ENCODE measurements at places on chromosomes 4 and X.

DNA sequence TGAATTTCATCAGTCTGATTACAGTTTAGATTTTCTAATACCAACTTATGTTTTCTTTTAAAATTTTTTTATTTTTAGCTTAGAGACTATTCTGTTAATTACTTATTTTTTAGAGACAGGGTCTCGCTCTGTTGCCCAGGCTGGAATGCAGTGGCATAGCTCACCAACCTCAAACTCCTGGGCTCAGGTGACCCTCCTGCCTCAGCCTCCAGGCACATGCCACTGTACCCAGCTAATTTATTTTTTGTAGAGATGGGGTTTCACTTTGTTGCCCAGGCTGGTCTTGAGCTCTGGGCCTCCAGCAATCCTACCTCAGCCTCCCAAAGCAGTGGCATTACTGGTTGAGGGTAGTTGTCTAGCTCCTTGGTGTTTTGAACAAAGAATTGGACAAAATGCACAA, 102.0 kb downstream of the KLHL8 start:
- no peak for DNase-seq

GRCh38 chr4:101357751-101358150, 10.4 kb upstream of the PPP3CA start:
- no peak for DNase-seq

DNA sequence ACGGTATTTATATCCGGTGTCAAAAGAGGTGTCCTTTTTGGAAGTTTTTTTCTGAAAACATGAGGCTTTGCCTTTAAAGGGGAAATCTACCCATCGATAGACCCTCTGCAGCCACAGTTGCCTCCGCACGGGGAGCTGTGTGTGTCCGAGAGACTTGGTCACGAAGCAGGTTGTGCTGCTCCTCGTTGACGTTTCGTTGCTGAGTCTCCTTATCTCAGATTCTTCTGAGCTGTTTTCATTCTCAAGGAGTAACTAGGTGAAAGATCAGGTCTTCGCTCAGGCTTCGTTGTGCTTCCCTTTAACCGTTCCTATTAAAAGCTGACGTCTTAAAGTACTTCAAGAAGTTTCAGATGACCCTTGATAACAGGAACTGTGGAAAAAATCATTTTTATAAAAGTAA, 23.8 kb downstream of the TRMT44 start:
- DNase-seq, result no peak

GRCh38 chr4:173009129-173009823, 159.3 kb upstream of the GALNT7 start:
- DNase-seq, result no peak

DNA sequence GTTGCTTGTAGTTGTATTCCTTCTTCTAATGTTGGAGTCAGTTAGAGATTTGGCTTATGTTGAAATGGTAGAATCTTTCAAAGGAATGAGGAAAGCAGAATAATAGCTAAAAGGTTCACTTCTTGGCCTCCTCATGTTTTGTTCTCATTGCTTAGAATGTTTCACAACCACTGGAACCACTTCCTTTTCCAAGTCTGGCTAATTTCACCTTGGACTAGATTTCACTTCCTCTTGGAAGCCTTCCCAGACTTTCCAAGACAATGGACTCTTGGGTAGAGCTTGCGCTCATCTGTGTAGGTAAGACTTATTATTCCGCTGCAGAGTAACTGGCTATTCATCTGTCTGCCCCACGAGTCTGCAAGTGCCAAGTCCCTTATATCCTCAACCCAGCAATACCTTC, 8.3 kb downstream of the SPATA18 start:
- DNase-seq, result peak; percentile 77

DNA sequence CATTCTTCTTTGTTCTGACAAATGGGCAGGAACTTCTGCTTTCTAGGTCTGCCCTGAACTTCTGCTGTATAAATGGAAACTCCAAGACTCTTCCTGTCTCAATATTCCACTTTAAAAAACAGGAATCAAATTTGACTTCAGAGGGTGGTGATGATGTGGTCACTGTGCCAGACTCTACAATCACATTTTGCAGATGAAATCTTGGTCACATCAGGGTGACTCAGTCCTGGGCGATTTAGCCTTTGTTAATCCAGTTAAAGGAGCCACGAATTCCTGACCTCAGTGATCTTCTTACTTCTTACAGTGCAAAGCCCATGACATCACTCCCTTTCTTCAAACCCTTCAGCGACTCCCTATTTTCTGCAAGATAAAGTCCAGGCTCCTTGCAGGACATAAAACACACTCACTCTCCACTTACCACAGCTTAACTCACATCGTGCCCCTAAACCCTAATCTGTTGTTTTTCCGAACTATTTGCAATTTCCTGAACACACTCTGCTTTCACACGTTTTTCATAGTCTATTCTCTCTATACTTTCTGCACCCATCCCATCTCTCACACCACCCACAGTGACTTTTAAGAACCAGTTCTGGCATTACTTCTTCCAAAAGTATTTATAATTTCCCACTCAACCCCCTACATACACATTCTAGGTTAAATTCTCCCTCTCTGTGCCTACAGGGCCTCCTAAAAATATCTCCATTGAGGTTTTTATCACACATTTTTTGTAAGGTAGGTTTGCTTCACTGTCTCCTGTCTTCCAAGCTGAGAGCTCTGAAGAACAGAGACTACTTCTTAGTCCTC, 11.1 kb downstream of the GASK1B start:
- peak; percentile 98 for DNase-seq

GRCh38 chr4:161525121-161525520, 638.7 kb downstream of the FSTL5 start:
- no peak for DNase-seq

DNA sequence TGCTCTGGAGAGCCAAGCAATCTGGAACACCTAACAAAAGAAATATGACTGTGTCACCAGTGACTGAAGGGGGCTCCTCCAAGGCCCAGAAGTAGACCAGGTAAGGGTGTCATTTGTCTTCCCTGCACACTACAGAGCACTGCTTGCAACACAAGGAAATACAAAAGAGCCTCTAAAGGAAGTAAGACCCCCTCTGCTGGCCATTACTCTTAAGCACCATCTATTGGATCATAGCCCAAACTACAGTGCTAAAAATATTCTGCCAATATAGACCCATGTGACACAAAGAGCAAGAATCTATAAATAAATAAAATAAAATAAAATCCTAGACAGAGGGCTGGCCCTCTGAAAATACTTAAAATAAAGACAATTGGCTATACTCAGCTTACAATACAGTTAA, 528.7 kb downstream of the TMA16 start:
- DNase-seq, result no peak

GRCh38 chr4:47715716-47716416, 122.0 kb downstream of the CORIN start:
- no peak for DNase-seq

Measured in pulmonary artery endothelial cell (primary cell).